ENCODE measurements at places on chromosomes 6 and 20.
A peak's percentile ranks its signal among the peaks of the same experiment; 100 is the strongest.

GRCh38 chr6:149445573-149445972 is 39.2 kb downstream of the ZC3H12D start:
- DNase-seq = no peak

DNA sequence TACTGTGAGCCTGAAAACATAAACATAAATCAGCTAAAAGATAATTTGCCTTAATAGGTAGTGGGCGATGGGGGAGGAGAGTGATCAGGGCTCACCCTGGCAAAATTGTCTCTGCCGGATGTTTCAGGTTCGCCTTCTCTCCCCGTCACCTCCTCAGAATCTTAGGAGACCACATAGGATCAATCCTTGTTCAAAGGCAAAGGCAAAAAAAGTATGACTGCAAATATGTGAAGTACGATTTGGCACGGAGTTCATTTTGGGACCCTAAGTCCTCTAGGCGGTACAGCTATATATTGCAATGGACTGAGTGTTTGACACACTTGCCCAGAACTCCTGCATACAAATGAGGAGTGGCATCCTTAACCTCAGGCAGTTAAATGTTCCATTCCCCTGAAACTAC is 649.2 kb upstream of the FLRT3 start:
- DNase-seq = no peak

GRCh38 chr6:159180001-159180400 is 10.8 kb downstream of the FNDC1 start:
- DNase-seq = no peak

DNA sequence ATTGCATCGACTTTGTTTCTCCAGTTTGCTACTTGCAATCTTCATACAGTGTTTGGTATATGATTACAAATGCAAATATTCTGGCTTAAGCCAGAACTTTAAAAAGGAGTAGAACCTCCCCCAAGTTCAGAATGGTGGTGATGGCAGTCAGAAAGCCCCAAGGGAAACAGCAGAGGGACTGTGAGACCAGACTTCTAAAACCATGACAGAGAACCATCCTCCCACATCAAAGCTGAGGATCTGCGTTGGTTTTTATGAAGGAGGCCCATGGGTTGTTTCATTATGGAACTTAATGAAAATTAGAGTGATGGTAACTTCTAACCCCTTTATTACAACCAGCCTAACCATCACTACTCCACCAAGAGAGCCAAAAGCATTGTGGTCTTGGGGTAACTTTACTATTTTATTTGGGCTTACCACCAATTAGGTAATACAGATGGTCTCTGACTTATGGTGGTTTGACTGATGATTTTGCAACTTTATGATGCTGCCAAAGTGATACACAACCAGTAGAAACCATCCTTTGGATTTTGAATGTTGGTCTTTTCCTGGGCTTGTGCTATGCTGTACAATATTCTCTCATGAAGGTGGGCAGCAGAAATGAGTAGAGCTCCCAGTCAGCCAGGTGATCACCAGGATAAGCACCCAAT is 10.9 kb upstream of the MRS2 start:
- no peak for DNase-seq

GRCh38 chr6:170211404-170212025 is 79.4 kb downstream of the DLL1 start:
- DNase-seq = no peak

GRCh38 chr6:13384506-13384905 is 56.2 kb upstream of the TBC1D7 start:
- DNase-seq = no peak

GRCh38 chr6:105935416-105935815 is 150.7 kb upstream of the PRDM1 start:
- no peak for DNase-seq

GRCh38 chr20:48787861-48788375 is 39.9 kb downstream of the PREX1 start:
- no peak for DNase-seq

DNA sequence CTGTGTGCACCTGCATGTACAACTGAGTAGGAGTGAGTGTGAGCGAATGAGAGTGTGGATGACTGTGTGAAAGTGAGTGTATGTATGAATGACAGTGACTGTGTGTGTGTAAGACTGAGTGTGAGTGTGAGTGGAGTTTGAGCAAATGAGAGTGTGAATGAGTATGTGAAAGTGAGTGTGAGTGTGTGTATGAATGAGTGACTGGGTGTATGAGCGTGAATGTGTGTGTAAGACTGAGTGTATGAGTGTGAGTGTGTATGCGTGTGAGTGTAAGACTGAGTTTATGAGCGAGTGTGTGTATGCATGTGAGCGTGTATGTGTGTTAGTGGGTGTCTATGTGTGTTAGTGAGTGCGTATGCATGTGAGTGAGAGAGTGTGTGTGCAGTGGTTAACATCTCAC is 220.8 kb downstream of the QKI start:
- no peak for DNase-seq

DNA sequence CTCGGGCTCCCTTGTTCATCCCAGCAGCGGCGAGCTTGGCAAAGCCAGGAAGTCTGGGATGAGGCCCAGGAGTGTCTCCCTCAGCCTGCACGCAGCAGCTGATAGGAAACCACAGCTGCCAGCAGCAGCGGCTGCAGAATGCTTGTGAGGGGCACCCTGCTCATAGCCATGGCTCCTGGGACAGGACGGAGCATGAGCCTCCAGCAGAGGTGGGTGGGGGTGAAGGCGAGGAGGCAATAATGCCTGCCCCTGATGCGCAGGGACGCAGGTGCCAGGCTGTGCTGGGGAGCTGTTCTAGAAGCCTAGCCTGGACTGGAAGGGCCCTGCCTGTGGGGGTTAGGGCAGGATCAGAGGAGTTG is 157.9 kb downstream of the CD83 start:
- DNase-seq = no peak

DNA sequence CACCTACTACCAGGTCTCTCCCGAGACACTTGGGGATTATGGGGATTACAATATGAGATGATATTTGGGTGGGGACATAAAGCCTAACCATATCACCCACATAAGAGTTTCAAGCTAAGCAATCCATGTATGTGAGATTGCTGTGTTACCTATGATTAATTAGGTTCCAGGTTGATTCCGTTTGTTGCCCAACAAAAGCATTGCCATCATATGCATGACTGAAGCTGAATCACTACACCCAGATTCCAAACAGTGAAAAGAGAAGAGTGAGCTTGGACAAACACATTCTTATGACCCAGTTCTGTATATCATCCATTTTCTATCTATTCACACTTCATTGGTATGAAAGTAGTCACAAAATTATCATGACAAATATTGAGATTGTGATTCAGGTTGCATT is 952.5 kb upstream of the MAN1A1 start:
- no peak for DNase-seq

DNA sequence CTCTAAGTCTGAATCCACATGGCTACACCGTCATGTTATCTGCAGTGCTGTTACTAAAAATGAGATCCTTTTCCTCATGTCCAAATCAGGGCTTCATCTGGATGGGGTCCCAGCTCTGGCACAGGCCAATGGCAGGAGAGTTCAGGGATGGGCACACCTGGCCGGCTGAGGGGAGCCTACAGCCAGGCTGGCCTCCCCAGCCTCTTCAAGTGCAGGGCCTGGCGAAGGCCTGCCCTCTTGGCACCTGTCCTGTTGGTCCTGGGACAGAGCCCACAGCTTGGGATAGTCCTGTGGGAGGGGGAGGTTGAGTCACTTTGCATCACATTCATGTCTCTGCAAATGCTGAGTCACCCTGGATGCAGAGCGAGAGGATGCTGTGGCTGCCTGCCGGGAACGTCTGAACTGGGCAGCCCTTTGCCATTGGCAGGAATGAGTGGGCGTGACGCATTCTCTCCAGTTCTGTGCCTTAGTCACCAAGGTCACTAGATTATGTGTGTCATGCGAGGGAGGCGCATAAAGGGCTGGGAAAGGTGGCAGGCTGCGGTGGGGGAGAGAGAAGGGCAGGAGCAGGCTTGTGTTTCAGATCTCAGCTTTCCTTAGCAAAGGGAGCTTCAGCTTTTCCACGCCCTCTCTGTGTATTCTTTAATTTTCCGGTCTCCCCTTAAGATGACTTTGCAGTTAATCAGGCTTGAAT is 223.2 kb upstream of the ECI2 start:
- no peak for DNase-seq

- DNase-seq = no peak
These were observed 26.9 kb upstream of the FANCE start for GRCh38 chr6:35425284-35425683.

DNA sequence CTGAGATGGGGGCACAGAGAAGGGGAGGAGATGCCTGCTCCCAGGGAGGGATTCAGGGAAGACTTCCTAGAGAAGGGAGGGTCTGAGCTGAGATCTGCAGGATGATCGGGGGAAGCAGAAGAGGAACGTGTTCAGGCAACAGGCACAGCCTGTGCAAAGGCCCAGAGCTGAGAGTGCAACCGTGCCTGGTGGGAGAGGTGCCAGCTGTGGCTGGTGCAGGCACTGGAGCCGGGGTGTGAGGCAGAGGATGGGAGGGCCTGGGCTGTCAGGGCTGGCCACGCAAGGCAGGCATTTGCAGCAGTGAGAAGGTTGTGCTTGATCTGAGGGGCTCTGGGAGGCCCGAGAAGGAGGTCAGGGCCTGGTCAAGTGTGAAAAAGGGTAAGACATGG is 27.7 kb downstream of the PTGIS start:
- no peak for DNase-seq

DNA sequence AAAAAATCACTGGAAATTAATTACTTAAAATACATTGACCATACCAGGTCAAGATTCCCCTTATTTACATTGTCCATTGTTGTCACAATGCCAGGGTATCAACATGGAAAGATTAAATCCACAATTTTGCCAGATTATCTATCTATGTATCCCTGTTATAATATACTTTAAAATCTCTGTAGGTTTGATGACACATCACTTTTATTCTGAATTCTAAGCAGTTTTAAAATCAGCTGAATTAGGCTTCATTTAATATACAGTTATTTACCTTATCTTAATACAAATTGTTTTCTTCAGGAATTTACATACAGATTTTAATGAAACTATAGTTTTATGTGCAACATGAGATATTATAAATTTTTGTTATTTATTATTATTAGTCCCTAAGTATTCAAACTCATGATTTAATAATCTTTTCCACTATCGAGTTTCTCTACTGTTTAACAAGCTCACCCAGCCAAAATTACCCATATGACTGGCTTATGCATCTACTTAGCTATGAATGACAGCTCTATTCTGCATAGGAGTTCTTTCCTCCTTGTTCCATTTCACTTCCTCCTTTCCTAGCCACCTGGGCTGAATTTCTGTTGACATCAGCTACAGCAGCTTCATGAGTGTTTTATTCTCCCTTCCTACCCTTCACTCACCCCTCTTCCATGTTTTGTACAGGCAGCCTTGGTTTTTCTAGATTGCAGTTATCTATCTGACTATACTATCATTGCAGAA is 654.2 kb upstream of the MAP3K7 start:
- DNase-seq = no peak

- no peak for DNase-seq
These were observed 8.8 kb upstream of the SMOC2 start for GRCh38 chr6:168432196-168432595.

DNA sequence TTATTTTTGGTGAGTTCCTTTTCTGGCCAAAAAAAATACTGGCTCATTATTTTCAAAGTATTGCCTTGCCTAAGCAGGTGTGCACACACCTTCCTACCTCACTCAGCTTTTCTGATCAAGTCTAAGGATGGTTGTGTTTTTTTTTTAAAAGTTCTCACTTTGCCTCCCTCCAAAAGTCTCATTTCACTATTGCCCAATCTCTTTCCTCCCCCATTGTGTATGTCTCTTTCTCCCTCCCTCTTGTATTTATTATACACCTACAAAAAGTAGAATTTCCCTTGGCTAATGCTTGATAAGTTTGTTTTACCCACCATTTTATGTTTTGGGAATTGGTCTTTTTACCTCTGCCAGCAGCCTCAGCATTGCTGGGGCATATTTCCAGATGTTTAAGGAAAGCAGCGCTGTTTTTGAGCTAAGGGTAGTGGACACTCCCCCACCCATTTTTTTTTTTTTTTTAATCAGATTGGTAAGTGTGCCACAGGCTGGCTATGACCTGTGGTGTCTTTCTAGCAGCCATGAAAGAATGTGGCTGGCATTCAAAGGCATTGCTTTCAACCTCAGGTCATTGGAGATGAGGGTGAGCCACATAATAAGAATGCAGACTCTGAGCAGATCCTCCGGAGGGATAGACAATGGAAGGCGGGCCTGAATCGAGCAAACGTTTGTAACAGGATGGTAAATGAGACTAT is 668.6 kb downstream of the UTRN start:
- no peak for DNase-seq

- no peak for DNase-seq
These were observed 134.1 kb upstream of the C6orf118 start for GRCh38 chr6:165443462-165443861.

DNA sequence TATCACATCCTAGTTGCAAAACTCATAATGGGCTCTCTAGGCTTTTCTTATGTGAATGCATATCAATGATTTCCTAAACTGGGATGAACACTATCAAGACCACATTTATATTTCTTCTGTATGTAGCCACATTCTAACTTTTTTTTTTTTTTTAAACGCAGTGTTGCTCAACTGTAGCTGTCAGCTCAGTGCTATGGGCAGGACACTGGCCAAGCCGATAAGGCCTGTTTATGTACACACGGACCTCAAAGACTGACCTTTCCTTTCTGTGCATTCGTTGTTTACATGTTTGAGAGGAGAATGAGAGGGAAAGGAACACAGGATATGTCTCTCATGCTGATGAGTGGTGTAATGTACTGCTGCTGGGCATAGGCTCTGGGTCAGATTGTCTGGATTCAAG is 75.1 kb upstream of the B3GAT2 start:
- DNase-seq = no peak

DNA sequence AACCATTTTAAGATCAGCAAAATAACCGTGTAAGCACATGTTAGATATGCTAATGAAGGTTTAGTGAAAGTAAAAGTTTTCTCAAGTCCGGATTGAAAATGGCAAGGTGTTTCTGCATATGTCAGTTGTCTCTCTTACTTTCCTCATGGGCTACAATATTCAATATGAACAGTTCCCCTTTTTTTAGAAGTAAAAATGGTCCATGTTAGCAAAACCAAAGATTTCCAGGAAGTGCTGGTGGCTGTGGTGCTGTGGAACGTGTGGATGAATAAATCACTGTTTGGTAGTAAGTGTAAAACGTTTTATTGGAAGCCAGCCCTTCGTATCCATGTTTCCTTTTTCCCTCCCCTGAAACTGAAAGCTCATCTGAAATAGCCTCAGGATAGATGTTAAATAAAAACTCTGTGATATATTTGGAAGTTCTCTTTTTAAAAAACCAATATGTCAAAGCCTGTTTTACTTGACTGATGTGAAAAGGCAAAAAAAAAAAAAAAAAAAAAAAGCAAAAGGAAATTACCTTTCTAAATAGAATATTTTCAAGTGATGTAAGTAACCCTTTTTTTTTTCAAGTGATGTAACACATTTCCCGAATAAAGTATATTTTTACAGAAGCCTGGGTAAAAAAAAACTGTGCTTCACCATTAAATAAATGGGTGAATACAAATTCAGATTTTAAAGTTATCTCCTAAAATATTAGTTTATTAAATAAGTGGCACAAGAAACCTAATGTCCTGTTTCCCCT is 41.9 kb downstream of the PLEKHG1 start:
- no peak for DNase-seq

- peak; percentile 1 for DNase-seq
These were observed 46.6 kb downstream of the MOXD1 start for GRCh38 chr6:132354517-132355167.
